ENCODE measurements at places on chromosomes 6 and 20.

GRCh38 chr6:33696548-33697518 is 14.7 kb downstream of the UQCC2 start:
- peak; percentile 75 for DNase-seq

DNA sequence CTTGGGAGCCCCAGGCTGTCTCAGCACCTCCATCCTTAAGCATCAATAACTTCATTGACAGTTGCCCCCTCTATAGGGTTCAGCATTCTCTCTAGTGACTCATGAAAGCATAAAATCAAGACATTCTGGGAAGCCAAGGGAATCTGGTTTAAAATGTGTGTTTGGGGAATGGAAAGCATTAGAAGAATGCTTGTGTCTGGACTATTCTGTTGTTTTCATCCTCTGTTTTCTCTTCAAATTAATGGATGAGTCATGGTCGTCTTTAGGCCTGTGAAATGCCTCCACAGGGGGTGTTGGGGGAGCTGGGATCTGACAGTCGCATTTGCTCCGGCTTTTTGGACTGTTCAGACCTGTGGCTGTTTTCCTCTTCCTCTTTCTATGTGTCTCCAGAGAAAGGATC is 279.7 kb downstream of the CDC5L start:
- peak; percentile 60 for DNase-seq

GRCh38 chr6:107534571-107535141 is 44.7 kb downstream of the SOBP start:
- DNase-seq, result no peak

DNA sequence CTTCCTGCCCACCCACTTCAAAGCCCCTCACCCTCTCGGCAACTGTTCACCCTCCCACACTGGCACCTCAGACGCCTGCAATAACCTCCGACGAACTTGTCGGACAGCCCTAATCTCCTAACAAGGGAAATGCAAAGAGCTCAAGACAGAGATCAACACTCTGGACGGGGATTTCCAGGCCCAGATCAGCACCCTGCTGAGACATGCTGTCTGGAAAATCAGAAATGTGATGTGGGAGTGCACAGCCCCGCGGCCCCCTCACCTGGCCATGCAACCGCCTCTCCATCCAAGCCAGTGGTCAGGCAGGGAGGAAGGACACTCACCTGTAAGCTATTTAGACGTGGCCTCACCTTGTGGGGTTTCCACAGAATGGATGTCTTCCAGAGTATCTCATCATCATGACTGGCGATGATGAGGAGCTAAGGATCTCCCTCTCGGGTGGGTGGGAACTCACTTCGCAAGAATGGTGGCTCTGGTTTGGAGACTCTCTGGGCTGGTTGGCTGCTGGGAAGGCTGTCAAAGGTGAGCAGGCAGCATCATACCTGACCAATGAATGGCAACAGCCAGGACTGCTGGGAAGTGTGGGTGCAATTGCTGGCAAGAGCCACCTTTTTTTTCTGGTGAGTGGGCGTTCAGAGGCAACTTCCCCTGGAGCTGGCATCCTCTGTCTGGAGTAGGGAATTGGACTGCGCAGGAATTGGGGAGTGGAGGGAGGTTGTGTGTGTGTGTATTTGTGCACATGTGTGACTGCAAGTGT is 28.1 kb upstream of the ADTRP start:
- DNase-seq, result no peak

- DNase-seq, result no peak
Observed at GRCh38 chr6:150878347-150879213, 13.1 kb downstream of the MTHFD1L start.

All from smooth muscle cell of the brain vasculature (primary cell).